Daoy (cell line): ENCODE measurements at places on chromosomes 1 and 21. TPM values are rescaled to one million over a fixed set of nuclear protein-coding genes. Genes with fewer than 3 reads are reported as not detected.

- DNase-seq = peak; percentile 62
Measured at GRCh38 chr1:59570524-59570923, 244.2 kb upstream of the HOOK1 start.

DNA sequence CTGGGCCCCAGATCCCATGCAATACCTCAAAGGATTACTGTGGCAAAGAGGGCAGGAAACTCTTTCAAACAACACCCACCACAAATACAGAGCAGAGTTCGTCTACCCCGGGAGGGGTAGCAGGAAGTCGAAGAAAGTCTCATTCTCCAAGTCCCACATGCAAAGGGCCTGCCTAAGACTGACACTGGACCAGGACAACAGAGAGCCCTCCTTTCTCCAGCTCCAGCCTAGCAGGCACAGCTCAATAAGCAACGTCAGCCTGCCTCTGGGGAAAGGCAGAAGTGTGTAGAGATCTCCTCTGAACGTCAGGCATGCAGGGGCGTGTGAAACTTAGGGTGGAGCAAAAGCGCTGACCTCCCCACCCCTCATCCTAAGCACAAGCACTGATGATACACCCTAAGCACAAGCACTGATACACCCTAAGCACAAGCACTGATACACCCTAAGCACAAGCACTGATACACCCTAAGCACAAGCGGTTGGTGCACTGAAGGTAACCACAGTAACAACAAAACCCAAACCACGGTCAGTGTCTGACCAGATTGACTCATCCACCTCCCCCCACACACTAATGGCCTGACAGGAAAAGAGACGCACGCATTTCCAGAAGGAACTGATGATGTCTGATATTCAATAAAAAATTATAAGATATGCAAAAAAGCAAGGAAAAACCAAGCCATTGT is 1.3 kb downstream of the KRTAP12-3 start:
- peak; percentile 65 for DNase-seq

- DNase-seq = no peak
Measured at GRCh38 chr1:195337646-195338045, 1270.6 kb downstream of the KCNT2 start.

DNA sequence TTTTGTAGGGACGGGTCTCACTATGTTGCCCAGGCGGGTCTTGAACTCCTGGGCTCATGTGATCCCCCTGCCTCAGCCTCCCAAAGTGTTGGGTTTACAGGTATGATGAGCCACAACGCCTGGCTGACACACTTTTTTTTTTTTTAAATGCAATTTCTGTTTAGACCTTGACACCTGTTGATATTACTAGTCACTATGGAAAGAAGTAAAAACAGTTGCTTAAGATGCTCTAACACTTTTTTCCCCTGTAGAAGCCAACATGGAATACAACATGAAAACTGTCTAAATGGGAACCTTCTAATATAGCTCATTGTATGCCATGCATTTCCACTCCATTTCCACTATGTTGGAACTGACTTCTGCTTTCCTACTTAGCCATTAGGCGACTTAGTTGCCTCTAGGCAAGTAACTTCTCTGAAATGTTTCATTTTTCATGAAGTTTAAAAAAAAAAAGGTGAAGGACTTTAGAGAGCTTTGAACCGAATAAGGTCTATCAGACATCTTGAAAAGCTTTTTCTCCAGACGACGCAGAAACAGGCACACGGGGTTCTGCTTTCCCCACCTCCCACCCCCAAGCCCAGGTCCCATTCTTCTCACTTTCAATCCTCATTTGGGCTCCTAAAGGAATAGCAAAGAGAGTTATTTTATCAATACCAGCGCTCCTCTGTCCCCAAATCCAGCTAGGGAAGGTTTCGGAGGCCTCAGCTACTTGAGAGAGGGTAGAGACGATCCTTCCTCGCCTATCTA is 648 bp upstream of the DR1 start:
- DNase-seq = no peak

GRCh38 chr1:193013005-193013404 is 46.2 kb downstream of the UCHL5 start:
- no peak for DNase-seq

GRCh38 chr1:90074137-90074536 is 79.2 kb downstream of the ZNF326 start:
- DNase-seq = no peak

DNA sequence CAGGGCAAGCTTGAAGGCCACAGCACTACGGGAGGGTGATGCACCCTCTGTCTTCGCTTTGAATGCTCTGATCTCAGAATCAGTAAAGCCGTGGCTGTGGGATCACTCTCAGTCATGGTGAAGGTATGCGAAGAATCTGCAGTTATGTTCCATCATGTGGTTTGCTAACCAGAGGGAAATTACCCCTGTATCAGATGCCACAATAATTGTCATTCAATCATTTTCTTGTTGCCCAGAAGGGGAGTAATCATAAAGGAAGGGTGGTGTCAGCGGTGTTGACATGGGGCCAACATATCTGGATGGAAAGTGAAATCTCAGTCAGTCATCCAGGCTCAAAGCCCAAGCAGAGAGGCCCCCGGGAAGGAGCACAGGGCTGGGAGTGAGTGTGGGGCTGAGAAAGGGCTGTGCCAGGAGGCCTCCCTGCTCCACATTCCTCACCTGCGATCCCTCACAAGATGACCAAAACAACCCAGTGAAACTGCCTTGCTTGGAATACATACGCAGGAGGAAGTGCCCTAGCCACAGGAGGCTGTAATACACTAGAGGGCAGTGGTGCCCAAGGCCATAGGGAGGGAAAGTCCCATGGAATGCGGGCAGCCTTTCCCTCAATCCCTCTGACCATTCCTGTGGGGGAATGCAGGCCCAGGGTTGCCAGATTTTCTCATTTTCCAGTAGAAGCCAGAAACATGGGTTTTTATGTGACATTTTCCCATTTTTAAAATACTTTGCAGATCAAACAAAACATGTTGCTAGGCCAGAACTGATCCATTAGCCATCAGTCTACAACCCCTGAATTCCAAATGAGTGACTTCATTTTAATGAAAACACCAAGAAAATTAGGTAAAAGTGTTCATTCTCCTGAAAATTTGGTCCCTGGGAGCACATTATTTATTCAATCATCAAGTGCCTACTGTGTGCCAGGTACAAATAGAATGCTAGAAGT is 95.7 kb upstream of the VANGL1 start:
- DNase-seq = peak; percentile 99

DNA sequence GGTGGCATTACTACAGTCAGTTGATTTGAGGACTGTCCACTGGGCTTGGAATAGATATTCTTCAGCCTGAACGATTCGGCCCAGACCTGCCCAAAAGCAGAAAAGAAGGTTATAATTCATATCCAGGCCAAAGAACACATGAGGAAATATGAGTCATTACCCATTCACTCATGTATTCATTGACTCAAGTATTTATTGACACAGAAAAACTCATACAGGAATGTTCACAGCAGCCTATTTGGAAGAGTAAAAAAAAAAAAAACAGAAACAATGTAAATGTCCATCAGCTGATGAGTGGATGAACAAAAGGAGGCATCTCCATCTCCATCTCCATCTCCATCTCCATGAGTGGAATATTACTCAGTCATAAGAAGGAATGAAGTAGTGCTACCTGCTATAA is 15.9 kb downstream of the ZMYND12 start:
- peak; percentile 47 for DNase-seq

DNA sequence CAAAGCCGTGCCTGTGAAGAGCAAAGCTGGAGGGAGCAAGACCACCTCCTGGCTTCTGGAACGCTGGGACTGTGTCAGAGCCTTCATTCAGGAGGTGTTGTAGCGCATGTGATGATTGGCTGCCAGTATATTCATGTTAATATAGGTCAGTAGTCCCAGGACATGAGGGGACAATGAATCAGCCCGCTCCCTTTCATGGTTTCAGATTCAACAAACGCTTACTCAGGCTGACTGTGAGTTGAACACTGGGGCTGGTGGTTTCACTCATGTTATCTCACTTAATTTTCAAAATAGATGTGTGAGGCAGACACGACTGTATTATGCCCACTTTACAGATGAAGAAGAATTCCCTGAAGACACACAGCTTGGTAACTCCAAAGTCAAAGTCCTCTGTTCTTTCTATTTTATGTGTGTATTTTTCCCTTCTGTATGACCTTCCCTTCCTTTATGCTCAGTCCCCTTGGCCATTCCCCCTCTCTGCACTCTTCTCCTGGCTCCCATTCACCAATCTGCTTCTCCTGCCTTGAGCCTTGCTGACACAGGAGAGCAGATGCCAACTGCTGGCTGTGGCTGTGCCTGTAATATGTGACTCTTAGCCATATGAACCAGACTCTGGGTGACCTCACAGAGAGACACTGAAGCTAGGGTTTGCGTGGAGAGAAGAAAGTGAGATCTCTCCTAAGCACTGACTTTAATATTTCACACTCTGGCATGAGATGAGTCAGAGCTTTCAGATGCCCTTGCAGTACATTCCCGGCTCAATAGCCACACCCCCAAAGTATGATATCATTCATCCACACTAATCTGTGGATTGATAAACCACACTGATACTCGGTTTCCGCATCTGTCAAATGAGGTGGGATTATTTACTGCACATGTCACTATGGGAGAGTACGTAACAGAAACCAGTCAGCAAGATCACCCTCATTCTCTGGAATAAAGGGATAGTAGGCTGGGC is 31.4 kb upstream of the KIRREL1 start:
- peak; percentile 76 for DNase-seq

DNA sequence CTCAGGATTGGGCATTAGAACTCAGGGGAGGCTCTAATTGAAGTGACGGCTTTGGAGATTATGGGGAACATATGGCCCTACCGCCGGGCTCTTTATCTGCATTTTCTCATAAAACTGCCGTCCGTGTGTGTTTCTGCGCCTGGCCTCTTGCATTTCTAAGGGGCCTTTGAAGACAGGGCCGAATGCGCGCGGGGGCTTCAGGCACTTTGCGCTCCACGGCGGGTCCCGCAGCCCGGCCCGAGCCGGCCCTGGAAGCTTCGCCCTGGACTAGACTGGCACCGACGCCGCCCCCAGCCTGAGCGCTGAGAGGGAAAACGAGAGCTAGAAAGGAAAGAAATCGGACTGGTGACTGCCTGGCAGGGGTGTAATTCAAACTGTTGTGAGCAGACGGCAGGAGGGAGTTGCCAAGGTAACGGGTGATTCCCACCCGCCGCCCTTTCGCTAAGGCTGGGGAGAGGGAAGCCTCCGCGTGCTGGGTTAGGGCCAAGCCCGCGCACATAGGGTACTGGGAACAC is 120.7 kb downstream of the LMX1A start:
- peak; percentile 56 for DNase-seq

GRCh38 chr1:168161459-168161858 is 17.3 kb upstream of the TIPRL start:
- DNase-seq = no peak

DNA sequence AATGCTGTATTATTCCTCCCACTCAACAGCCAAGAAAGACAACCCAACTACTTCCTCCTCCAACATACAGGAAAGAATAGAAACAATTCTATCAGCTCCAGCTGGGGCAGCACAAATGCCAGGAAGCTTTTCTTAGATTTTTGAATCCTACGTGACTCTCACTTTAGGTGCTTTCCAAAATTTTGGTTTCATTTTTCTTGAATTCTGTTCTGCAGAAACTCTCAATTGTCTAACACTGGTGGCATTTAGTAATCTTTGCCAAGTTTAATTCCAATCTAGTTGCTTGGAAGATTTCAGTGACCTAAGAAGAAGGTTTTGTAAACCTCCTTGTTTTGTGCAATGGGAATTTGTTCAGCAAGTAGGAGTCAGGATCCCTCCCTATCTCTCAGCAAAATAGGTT is 37.1 kb upstream of the DOCK7 start:
- DNase-seq = no peak

DNA sequence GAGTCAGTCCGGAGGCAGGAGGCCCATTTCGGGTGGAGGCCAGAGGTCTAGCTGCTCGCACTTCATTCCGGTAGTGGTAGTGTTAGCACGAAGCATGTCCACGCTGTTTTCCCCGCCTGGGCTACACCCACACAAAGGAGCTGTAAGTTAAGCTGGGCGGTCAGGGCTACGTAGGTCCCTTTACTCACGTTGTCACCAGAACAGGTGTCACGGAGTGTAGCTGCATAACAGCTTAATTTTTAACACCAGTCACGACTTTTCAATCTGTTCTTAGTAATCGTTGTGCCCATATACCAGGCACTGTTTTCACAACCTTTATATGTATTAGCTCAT is 15.6 kb downstream of the HLX start:
- DNase-seq = no peak

DNA sequence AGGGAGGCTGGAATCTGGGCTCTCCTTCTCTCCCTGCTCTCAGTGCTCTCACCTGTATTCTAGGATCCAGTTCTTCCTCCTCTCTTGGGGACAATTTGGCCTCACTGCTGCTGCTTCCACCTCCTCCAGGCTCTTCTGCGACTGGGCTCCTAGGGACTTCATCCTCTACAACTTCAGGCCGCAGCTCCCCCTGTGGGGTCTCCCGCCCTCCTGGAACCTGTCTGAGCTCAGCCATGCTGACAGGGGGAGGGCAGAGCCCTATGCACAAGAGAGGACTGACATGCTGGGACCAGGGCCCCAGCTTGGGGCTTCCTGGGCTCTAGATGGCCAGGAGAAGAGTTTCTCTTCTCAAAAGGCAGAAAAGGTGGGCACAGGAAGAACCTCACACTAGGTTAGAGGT is 1.0 kb downstream of the SH3BP5L start:
- DNase-seq = no peak

DNA sequence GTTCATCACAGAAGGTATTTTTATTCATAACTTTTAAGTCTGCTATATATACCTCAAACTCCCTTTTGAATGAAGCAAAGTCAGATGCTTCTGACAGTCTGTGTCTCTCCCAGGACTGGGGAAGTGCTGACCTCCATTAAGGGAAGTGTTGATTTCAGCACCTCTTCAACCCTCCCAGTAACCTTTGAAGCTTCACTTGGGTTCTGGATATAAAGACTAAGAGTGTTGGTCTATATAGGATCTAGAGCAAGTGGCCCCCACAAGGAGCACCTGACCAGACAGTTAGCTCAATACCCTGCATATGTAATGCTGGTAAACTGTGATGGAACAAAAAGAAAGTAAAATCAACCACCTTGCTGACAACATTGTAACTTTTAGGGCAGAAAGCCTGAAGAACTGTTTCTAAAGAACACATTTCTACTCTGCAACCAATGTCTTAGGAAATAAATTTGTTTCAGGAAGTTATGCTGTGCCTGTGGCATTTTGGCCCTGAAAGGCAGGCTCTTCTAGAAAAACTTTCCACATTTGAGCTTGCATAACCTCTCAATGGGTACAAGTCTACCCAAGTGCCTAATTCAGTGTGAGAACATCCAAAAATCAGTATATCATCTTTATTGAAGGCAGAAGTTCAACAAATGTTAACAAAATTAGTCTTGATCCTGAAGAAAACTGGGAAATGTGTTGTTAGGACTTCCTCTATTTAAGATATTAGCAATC is 865 bp upstream of the PTPN22 start:
- no peak for DNase-seq

Gene HHIPL2
- total RNA-seq = 3.8 and 9.0 TPM in 2 replicates

Gene ZSCAN20
- total RNA-seq = 5.5 and 9.1 TPM in 2 replicates

Gene C1QTNF12
- 0.36 TPM in 1 of 2 replicates, not detected in the other for total RNA-seq

Gene PIGV
- 7.9 and 9.0 TPM in 2 replicates for total RNA-seq

Gene JAM2
- 0.42 and 1.1 TPM in 2 replicates for total RNA-seq

Gene LIN28A
- 0.86 TPM in 1 of 2 replicates, not detected in the other for total RNA-seq

Gene TBX15
- total RNA-seq = 5.1 and 7.4 TPM in 2 replicates

Gene ZNF648
- total RNA-seq = 0.17 TPM in 1 of 2 replicates, not detected in the other

Gene OR6P1
- not detected in 2 replicates for total RNA-seq

Gene SGIP1
- not detected in 2 replicates for total RNA-seq

Gene DNAJC28
- total RNA-seq = 0.80 and 2.6 TPM in 2 replicates

Gene MAP3K7CL
- total RNA-seq = 22.6 and 35.8 TPM in 2 replicates

Gene RNU1-2
- total RNA-seq = 306 and 832 TPM in 2 replicates

Gene RASAL2
- total RNA-seq = 6.2 and 12.2 TPM in 2 replicates

Gene ZBTB37
- total RNA-seq = 3.2 and 3.5 TPM in 2 replicates
